ENCODE measurements at places on chromosomes 13 and 19.

DNA sequence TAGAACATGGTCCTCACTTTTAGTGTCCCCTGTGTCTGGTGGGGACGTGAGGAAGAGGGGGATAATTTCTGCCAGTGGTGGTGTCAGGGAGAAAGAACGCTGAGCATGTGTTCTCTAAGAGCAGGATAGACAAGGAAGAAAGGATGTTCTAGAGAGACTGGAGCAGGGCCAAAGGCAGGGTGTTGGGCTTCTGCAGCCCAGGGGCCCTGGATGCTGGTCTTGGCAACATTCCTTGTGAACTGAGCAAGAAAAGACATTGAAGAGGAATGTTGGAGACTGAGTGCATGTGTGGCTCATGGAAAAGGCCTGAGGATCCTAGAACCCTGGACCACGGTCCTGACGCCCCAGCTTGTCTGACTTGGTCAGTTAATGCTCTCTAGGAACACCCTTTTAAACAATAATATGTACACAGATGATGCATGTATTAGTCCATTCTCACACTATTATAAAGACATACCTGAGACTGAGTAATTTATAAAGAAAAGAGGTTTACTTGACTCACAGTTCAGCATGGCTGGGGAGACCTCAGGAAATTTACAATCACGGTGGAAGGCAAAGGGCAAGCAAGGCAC is 33.6 kb upstream of the SLC10A2 start:
- DNase-seq = no peak

DNA sequence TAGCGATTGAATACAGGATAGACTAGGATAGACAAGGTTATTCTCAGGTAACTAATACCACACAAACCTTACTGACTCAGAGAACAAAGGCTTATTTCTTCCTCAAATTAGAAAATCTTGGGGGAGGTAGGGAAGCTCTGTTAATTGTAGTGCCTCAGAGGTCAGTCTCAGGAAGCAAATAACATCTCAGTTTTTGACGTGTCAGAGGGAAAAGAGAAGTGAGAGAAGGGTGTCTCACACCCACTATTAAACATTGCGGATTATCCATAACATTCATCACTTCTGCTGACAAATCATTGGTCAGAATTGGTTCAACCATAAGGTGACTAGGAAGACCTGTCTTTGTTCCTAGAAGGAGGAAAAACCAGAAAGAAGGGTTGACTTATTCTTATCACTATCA is 579.4 kb upstream of the MIR17HG start:
- no peak for DNase-seq

GRCh38 chr19:52176574-52176973 is 5.2 kb upstream of the ZNF836 start:
- no peak for DNase-seq

DNA sequence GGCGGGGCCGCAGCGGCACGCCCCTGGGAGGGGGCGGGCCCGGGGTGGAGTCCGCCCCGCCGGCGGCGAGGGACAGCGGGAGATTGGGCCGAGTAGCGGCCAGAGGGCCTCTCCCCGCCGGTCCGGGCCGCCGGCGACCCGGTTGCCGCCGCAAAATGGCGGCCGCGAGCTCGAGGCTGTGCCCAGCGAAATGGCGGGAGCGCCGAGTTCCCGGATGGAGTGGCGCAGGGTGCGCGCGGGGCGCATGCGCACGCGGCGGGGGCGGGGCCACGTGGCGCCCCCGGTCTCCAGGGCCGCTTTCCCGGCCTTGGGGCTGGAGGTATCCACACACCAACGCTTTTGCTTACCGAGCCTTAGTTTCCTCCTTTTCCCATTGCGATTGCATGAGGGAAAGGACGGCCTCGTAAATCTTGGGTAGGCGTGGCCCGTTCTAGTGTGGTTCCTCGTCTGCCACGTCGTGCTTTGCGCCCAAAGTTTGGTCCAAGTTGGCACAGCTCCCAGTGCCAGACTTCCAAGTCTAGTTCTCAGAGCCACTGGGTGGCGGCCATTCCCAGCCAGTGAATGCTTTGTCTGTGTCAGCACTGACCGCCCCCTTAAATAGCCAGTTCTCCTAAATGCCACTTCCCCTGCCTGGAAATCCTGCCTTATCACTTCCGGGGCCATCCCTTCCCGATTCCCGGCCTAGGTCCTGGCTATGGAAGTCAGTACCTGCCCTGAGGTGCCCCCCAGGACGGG is 513 bp downstream of the CIRBP start:
- DNase-seq = peak; percentile 86

GRCh38 chr19:51407511-51408131 is 9.8 kb downstream of the SIGLEC10 start:
- no peak for DNase-seq

- no peak for DNase-seq
These were observed 13.5 kb downstream of the SMG9 start for GRCh38 chr19:43741075-43741825.

DNA sequence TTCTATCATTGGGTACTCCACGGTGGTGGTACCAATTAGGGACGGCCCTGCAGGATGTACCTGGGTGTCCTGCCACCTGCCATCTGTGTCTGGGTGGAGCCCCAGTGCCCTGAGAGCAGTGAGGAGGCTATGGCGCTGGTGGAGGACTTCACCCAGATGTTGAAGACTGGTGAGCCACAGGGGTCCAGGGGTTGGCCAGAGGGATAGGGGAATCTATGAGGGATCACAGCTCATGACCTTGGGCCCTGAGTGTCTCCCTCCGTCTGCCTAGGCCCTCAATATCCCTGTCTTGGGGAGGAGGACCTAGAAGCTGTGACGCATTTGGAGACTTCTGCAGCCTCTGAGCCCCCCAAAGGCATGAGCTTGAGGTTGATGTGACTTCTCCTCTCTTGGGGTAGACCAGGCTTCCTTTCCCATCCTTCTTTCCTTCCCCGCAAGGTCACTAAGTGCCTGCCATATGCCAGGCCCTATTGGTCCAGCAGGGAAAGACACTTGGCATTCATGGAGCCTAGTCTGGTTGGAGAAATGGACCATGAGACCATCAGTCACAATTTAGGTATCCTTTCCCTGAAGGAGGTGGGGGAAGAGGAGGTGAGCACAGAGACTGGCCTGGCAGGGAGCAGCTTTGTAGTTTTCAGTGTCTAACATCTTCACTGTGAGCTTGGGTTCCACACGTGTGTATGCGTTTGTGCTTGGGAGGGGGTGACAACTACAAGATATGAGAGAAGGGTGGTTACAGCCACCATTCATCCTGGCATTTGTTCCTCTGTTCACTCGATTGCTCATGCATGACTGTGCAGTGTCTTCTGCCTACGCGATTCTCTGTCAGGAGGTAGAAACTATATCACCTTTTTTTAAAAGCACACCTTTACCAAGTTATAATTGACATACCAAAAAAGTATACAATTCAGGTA is 5.1 kb upstream of the MZF1 start:
- peak; percentile 30 for DNase-seq

GRCh38 chr13:95262837-95263384 is 38.3 kb downstream of the ABCC4 start:
- DNase-seq = no peak

DNA sequence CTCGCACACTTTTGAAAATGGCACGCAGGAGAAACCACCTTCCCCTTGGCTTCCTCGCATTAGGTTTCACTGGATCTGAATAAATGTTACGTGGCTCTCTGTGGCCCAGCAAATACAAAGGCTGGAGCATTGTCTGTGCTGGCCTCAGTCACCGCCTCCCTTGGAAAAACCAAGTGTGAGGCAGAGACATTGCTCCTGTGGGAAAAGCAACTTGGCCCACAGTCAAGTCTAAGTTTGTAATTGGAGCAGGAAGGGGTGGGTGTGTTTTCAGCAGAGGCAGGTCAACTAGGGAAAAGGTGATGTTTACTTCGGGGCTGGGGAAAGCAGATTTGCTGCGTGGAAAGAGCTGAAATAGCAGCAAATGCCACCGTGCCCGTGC is 101.6 kb downstream of the IRS2 start:
- DNase-seq = peak; percentile 26

DNA sequence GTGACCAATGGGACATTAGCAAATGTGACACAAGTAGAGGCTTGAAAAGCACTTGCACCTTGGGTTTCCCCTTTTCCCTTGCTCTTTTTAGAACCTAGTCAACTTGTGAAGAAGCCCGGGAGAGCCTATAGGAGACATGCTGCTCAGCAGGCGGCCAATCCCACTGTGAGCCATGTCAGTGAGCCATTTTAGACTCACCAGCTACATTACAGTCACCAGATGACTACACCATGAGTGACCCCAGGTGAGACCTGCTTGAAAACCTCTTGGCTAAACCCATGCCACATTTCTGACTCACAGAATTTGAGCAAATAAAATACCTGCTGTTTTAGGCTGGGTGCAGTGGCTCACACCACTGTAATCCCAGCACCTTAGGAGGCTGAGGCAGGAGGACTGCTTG is 317.5 kb downstream of the KLF12 start:
- DNase-seq = no peak

GRCh38 chr13:109090796-109091195 is 461.4 kb downstream of the MYO16 start:
- no peak for DNase-seq

DNA sequence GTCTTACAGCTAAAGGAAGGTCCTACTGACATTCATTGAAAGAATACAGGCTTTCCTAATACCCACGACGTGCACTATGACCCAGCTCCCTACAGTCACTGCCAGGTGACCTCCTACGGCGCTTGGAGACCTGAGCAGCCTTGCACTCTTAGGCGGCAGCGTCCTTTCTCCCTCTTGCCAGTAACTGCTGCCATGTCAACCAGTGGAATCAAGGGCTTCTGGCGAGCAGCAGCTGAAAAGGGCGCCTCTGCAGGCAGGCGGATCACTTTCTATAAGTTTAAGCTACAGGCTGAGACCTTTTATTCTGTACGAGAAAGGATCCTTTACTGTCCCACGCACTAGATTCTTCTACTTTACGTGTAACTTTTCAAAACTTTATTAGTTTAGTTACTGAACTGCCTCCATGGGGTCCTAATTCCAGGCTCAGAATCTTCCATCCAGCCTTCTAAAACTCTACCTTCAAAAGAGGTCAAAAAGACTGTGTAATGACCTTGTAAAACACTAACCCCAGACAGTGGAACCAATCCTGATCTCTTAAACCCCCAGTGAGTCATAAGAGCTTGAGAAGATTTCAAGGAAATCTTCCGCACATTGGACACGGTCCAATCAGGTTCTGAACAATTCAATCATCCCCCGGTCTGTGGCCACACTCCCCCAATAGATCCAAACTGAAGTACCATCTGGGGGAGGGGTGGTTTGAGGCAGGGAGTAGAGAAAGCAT is 1.9 kb downstream of the KCTD12 start:
- no peak for DNase-seq

GRCh38 chr19:16263141-16263761 is 61.4 kb upstream of the KLF2 start:
- DNase-seq = no peak

- no peak for DNase-seq
These were observed 10.0 kb upstream of the IGFL3 start for GRCh38 chr19:46134527-46134926.

DNA sequence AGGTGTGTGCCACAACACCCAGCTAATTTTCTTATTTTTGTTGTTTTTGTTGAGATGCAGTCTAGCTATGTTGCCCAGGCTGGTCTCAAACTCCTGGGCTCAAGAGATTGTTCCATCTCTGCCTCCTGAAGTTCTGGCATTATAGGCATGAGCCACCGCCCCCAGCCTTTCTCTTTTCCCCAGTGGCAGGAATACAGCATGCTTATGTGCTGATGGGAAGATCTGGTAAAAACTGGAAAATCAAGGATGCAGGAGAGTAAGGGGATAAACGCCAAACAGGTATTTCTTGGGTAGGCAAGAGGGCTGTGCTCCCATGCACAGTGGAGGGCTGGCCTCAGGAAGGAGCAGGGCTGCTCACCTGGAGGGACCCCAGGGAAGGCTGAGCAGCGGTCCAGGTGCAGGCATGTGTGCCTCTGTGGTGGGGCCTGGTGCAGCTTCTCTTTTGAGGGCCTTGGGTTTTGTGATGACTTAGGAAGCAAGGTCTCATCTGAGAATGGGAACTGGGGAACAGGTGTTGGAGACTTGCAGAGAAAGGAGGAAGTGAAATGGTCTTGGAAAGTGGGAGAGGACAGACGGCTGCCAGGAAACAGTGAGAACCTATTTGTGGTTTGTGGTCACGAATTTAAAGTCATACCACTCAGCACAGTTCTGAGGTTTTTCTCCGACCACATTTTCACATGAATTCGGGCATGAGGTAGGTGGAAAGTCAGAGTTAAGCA is 106.5 kb downstream of the TEX26 start:
- no peak for DNase-seq

DNA sequence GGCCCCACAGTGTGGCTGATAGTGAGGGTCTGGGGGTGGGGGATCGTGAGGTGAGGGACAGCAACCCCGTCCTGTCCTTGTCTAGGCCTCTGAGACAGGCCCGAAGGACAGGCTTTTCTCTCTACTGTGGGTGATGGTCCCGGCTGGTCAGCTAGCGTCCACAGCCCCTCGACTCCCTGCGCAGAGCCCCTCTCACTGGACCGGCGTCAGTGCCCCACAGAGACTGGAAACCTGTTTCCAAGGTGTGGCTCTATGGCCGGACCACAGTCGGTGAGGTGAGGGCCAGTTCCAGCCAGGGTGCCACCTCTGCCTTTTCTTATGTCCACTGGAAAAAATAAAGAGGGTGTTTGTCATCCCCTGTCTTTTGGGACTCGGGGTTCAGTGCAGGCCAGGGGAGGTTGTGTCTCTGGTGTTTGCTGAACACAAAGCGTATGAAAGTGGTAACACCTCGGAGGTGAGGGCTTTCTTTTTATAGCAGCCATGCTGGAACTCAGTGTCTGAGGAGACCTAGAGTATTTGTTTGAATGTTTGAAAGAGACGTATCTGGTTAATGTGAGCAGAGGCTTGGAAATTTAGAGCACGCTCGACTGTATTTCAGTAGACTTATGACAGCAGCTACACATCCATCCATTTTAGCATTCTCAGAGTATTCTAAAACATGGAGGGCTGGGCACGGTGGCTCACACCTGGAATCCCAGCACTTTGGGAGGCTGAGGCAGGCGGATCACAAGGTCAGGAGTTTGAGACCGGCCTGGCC is 22.8 kb downstream of the ATP11A start:
- no peak for DNase-seq

DNA sequence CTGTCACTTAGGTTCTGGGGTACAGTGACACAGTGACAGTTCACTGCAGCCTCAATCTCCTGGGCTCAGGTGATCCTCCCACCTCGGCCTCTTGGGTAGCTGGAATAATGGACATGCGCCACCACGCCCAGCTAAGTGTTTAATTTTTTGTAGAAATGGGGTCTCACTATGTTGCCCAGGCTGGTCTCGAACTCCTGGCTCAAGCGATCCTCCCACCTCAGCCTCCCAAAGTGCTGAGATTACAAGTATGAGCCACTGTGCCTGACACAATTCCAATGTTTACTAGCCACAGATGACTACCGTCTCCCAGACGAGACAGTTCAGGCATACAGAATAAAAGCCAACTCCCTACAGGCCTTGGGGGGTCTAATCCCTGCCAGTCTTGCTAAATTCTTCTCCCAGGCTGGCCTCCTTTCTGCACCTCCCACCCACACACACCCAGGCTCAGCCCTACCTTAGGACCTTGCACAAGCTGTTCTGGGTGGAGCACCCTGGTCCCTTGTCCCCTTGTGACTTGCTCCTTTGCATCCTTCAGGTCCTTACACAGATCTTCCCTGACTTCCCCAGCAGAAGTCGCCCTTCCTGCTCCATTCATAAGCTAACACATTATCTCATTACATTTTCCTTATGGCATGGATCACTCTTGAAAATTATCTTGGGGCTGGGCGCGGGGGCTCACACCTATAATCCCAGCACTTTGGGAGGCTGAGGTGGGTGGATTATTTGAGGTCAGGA is 106.4 kb downstream of the INSR start:
- DNase-seq = no peak

GRCh38 chr13:84658491-84659358 is 776.5 kb upstream of the SLITRK1 start:
- no peak for DNase-seq
